ENCODE measurements at places on chromosomes 6 and 20.

- DNase-seq, result no peak
Measured at GRCh38 chr6:307874-308273, 15.6 kb downstream of the DUSP22 start.

GRCh38 chr6:12379181-12379580 lies 89.0 kb downstream of the EDN1 start:
- DNase-seq, result no peak

- no peak for DNase-seq
Measured at GRCh38 chr6:113442040-113442439, 415.1 kb upstream of the MARCKS start.

GRCh38 chr20:6122111-6122872 lies 538 bp downstream of the FERMT1 start:
- no peak for DNase-seq

- DNase-seq, result no peak
Measured at GRCh38 chr20:4161401-4162251, 146.3 kb upstream of the RNF24 start.

DNA sequence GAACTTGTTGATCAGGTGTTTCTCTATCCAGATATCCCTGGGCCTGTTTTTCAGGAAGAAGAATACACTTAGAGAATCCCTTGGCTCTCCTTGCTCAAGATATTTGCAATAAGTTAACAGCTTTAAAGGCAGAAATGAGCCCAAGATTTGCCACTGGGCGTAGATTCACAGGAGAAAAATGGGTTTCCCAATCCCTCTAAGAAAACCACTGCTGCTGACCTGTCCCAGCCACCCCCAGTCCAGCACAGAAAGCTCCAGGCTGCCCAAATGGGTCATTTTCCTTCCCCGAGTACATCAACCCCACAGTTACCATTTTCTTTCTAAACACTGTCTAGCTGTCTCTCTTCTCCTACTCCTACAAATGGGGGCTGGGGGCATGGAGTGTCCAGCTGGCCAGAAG lies 67.3 kb downstream of the ANKRD60 start:
- no peak for DNase-seq

GRCh38 chr6:126773112-126773805 lies 345.2 kb upstream of the RSPO3 start:
- no peak for DNase-seq

GRCh38 chr6:167819576-167819975 lies 7.1 kb upstream of the AFDN start:
- no peak for DNase-seq

GRCh38 chr20:61997891-61998290 lies 67.8 kb downstream of the TAF4 start:
- no peak for DNase-seq

DNA sequence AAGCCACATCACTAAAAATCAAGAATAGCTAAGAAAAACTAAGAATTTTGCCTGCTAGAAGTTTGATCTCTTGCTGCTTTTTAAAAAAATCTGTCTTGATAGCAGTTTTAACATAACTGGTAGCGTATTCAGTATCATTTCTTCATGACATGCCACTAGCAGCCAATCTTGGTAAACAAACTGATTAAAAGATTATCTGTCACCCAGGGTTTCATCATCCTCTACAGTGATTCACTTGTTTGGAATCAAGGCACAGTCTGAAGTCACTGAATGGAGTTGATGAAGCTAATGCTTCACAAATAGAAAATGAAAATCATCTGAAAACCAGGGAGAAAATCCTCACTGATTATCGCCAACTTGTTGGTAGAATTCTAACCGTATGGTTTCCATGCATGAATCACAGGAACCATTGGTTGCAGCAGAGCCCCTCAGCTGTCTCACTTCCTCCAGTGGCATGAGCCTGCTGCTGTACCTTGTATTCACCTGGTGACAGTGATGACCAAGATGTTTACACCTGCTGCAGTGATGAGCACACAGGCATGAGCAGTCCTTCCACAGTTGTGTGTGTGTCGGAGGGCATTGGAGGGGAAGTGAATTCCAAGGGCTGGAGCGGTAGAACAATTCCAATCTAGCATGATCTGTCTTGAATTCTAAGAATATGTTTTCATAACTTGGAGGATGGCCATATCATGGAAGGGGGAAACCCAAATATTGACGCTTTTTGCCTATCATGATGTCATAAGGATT lies 275.0 kb downstream of the KHDC1L start:
- no peak for DNase-seq

All from GM13977 (cell line).